ENCODE measurements at places on chromosomes 7 and 10.

DNA sequence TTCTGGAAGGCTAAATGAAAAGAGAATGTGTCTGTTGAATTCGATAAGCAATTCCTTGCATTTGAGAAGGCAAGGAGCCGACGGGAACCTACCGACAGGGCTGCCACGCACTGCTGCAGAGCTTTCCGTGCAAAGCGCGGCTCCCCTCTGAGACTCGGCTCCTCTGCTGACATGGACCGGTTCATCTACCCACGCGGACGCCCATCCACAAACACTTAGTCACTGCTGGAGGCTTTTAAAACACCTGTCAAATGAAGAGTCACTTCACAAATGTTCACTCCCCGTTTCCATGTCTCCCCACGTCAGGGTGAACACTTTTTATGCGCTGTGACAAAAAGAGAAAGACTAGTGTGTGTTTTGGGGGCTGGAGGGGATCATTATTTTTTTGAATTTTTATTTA, 32.0 kb downstream of the AMZ1 start:
- no peak for DNase-seq

DNA sequence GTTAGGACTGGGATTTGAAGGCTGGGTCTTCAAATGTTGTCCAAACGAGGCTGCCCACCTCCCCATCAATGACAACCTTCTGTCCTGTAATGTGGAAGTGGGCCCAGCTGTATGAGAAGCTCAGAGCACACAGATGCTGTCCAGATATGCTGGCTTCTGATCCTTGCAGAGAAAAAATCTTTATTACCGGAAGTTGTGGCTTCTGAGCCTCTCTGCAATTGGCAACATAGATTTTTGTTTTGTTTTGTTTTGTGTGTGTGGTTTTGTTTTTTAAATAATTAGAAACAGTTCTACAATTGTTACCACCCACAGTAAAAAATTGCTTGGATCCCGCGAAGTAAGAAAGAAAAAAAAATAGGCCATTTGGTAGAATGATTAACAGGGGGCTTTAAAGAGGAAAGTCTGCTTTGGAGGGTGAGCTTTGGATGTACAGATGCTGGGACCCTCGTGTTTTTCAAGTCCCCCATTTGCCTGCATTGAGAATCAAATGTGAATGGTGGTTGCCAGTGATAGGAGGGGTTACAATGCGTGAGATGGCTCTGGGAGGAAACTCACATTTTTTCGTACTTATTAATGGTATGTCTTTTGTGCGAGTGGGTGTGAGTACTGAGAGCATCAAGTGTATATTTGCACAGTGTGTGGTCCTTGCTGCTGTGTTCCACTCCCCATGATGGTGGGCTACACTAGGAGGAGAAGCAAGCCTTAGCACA, 153.2 kb downstream of the TCF7L2 start:
- no peak for DNase-seq

GRCh38 chr7:151372612-151373265, 31.1 kb downstream of the NUB1 start:
- no peak for DNase-seq

- no peak for DNase-seq
Observed at GRCh38 chr10:49282879-49283341, 16.1 kb upstream of the C10orf71 start.

- DNase-seq = no peak
Observed at GRCh38 chr10:69180525-69181204, 631 bp downstream of the SUPV3L1 start.

DNA sequence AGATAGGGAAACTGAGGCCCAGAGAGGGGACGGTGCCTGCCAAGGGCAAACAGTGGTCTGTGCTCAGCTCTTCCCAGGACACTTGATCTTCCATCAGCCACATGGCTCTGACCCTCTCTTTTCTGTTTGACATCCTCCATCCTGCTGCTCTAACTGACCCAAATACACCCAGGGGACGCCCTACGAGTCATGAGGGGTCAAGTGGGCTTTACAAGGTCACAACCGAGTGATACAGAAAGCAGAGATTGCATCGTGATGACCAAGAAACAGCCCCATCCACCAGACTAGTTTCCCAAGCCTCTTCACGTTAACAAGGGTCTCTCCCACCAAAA, 131.2 kb upstream of the UNC5B start:
- no peak for DNase-seq

GRCh38 chr7:123431075-123431614, 103.2 kb downstream of the IQUB start:
- DNase-seq = no peak

DNA sequence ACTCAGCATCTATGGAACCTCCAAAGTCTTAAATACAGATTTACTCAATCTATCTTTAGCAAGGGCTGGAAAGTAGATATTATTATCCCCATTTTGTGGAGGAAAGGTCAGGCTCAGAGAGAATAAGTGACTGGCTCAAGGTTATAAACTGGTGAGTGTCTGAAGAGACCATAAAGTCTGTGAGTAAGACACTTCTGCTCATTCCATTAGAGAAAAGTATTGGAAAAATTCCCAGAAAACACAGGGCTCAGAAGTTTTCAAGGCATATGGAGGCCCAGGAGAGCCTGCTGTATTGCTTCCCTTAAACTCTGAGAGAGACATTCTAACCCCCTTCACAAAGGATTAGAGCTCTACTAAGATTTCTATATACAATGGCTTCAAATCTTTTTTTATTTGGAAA, 134.8 kb downstream of the PCDH15 start:
- DNase-seq = no peak

DNA sequence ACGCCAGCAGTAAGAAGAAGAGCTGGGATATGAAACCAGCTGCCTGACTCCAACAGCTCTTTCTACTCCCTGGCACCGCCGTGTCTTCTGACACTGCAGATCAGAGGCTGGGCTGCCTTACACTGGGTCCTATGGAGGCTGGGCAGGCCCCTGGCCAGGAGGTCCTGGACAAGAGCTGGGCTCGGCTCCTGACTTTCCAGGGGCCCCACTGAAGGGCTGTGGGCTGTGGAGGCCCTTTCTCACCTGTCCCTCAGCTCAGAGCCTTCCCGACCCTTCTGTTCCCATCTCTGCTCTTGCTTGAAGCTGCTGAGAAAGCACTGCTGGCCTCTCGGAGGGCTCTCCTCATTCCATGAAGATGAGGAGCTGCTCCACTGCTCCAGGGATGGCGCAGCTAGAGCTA, 85.9 kb upstream of the UNC5B start:
- DNase-seq = peak; percentile 1
